GM19239 (cell line): ENCODE measurements at places on chromosomes 16 and 17.

GRCh38 chr16:88570691-88571092, 489 bp downstream of the ZC3H18 start:
- no peak for DNase-seq

DNA sequence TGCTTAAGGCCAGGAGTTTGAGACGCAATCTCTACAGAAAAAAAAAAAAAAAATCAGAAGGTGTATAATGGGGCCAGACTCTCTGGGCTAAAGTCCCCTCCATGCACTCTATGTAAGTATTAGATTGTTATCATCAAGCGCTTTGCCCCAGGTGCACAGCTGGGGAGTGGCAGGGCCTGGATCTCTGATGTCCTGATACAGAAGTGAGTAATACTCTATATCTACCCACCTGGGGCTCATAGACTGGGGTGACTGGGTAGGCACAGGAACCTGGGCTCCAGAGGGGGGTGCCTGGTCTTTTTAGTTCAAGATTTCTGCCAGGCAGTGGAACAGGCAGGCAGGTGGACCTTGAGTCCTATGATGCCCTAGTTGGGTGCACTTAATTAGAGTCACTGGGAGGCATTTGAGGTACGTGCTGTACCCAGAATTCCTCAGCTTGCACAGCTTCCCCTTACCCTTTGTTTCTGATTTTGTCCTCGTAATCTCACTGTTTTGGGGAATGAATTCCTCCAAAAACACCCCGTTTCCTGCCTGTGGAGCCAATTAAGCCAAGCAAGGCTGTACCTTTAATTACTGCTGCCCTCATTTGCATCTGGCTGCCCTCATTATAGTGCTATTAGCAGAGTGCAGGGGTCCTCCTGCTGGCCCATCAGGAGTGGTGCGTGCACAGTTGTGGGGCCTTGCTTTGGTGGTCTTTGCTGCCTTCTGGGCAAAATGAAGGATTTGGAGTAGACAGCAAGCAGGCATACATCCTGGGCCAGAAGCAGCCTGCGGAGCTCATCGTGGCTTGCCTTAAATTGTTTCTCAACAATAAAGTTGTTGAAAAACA, 239.0 kb downstream of the SNX29 start:
- no peak for DNase-seq

GRCh38 chr17:4833178-4833940, at the start of gene MINK1:
Gene MINK1, plus strand, starts transcription at chr17:4833340. Its CDS starts 244 bp downstream, at chr17:4833584.
- DNase-seq = peak; percentile 95

- DNase-seq = no peak
Observed at GRCh38 chr17:82101301-82101715, 3.3 kb upstream of the FASN start.

DNA sequence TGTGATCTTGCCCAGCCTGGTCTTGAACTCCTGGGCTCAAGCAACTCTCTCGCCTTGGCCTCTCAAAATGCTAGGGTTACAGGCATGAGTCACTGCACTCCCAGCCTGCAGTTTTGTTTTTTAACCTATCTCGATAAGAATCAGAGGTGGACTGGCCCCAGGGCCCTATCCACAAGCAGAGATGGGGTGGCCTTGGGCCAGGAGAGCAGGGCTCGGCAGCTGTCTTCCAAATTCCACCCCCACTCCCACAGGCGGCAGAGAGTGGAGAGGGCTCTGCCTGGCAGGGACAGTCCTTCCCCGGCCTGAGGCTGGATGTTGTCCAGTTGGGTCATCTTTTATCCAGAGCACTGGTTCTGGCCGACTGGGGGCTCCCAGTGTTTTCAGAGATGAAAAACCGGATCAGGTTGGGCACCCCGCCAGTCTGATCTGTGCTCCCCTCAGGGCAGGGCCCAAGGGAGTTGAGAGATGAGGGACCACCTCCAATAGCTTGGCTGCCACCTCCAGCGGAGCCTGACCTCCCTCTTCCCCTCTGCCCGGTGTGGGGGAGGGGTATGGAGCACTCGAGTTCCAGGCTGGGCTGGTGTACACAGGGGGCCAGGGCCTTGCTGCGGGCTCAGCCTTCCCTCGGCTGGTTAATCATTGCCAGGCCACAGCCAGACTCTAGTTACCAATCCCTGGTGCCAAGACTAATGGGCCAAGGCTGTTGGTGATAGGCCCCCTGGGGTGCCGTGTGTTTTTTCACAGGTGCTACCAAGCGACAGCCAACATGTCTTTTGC, 30.3 kb upstream of the MYO15B start:
- DNase-seq = no peak

- no peak for DNase-seq
Observed at GRCh38 chr17:57666201-57666870, 78.8 kb downstream of the CCDC182 start.

GRCh38 chr17:79338152-79338551, 263.5 kb downstream of the ENGASE start:
- DNase-seq = no peak

- DNase-seq = no peak
Observed at GRCh38 chr17:60601447-60602384, 1.7 kb downstream of the PPM1D start.

GRCh38 chr16:84453061-84453752, 51.3 kb downstream of the MEAK7 start:
- DNase-seq = no peak

DNA sequence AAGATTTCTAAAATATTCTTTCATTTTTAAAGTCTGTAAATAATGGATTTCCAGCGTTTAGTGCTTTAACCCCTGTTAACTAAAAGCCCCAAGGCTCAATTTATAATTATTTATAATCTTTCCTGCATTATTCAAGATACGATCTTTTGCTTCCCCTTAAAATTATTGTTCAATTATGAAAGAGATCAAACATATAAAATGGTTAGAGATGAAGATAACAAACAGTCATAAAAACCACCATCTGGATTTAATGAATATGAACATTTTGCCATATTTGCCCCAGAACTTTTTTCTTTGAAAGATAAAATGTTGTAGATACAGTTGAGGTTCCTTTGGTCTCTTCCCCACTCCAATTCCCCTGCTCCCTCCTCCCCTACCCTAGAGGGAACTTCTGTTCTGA, 17.6 kb downstream of the WWP2 start:
- DNase-seq = no peak

- DNase-seq = no peak
Observed at GRCh38 chr17:72604518-72604917, 483.7 kb downstream of the SOX9 start.

DNA sequence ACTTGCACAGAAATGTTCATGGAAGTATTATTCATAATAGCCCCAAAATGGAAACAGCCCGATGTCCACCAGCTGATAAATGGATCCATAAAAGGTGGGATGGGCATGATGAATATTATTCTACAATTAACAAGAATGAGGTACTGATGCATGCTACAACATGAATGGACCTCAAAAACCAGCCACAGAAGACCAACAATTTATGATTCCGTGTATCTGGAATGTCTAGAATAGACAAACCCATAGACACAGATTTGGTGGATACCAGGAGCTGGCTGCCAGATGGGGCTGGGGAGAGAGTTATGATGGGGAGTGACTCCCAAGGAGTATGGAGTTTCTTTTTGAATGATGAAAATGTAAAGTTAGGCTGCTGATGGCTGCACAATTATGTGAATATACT, 10.8 kb upstream of the NAGLU start:
- DNase-seq = no peak

DNA sequence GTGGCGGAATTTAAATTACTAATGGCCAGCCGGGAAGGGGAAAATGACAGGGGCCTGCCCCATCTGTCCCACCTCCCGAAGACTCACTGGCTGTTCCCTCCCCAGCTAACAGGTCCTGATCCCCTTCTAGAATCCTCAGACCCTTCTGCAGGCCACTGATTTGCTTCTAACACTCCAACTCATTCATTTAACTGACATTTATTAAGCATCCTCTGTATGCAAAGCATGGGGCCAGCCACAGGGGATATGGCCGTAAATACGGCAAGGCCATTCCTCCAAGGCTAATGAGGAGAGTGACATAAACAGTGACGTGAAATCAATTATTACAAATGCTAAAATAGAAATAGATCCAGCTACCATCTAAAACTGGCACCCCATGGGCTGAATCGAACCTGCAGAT, 195.3 kb downstream of the GSG1L start:
- DNase-seq = no peak

GRCh38 chr17:43628089-43628650, 33.6 kb downstream of the MEOX1 start:
- DNase-seq = no peak

DNA sequence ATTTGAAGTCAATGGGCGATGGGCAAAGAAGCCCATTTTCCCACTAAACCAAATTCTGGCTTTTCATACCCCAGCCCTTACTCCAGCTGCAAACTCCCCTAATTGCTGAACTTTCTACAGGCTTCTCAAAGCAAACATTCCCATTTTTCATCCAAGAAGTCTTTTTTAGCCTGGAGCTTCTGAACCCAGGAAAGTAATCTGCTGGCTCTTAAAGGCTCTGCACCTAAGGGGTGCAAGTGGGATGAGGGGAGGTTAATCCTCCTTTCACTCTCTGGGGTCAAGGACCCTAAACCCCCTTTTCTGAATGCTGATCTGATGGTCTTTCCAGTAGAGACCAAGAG, 2.4 kb downstream of the HOXB7 start:
- DNase-seq = no peak
